Stimulated activated CD4-positive, alpha-beta T cell treated with anti-CD3 and anti-CD28 coated beads, Interleukin-4, amount 100 ng/mL, for 48 hours (primary cell): ENCODE measurements at places on chromosomes 6 and 20.

GRCh38 chr6:138572167-138572875 lies 73.0 kb upstream of the NHSL1 start:
- no peak for DNase-seq

DNA sequence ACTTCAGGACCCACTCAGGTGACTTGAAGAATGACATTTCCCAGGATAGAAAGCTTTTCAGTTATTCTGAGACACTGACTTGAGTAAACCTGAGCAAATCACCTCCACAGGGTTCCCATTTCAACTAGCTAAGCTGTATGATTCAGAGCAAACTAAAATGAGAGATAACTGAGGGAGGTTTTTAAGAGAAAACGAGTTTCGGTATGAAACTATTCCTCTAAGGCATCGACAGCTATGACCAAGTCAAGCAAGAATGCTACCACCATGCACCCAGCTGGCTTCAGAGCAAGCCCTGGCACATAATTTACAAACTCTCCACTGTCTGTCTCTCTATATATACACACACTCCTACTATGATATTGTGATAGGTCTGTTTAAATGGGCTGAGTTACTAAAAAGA lies 75.4 kb downstream of the PERP start:
- DNase-seq = no peak

DNA sequence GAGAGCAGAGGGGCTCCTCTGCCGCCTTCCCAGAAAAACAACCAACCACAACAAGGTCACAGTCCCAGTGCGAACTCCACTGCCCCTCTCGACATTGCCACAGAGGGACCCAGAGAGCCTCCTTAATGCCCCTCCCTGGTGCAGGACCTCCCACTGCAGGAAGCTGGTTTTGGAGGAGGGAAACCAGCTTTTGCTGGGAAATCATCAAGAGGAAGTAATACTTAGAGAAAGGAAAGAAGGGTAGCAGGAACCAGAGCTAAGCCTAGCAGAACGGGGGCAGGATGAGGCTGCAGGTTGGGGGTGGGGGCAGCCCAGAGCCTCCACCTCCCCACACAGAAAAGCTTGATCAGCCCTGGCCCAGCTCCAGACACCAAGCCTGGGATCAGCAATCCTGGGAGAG lies 37.7 kb upstream of the SIRPA start:
- DNase-seq = no peak

DNA sequence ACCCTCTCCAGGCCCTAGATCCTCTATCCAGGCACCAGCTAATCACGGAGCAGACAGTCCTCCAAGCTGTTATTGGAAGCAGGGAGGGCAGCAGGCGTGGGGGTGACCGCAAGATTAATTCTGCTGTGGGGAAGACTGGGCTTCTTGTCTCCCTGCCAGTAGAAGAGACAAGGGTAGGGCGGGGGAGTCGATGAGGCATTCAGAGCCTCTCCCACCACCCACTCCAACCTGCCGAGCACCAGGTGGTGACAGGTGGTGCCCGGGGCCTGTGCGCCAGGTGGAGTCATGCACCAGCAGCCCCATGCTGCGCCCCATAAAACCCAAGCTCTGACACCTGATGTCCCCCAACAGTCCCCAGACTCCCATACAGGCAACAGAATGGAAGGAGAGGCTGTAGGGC lies 89.6 kb downstream of the CDH22 start:
- DNase-seq = no peak

DNA sequence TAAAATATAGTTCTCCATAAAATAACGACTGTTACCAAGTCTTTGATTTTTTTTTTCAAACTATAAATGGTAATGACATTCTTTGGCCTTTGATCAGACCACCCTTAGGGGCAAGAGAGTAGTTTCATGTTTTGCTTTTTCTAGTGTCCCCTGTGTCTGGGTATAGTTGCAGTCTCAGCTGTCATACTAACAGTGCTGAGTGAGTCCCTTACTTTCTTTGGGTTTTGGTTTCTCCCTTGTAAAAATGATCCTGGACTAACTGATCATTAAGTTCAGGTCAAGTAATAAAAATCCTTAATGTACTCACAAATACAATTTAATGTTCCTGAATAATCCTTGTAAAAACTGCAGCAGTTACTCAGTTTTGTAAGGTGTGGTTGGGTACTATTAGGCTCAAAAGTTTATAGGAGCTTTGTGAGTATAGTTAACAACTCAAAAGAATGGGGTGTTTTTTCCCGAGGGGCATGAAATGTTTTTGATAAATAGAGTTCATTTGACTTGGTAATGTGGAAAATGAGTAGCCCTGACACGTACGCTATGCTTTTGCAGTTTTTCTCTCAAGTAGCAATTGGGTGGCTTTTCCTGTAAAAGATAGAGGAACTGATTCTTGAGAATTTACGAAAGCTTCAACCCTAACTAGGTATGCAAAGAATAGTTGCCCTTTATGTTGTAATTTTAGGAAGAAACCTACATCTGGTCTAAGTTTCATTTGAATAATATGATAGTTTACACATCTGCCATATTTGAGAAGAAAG lies 6.2 kb downstream of the PTPN1 start:
- no peak for DNase-seq

- no peak for DNase-seq
Observed at GRCh38 chr6:146881228-146882181, 282.7 kb downstream of the ADGB start.

DNA sequence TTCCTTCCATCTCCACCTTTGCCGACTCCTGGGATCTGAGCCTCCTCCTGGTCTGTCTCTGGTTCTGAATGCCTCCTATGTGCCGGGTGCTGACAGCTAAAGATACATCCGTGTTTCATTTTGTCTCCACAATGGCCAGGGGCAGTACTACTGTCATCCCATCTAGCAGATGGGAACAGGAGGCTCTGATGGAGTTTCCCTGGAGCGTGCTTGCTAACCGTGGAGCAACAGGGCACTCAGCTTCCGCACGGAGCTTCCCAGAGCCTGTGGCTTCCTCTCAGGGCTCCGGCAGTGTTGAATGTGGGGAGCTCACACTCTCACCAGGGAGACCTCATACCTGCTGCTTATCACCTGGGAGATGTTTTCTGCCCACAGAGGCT lies 11.9 kb upstream of the NPBWR2 start:
- no peak for DNase-seq

DNA sequence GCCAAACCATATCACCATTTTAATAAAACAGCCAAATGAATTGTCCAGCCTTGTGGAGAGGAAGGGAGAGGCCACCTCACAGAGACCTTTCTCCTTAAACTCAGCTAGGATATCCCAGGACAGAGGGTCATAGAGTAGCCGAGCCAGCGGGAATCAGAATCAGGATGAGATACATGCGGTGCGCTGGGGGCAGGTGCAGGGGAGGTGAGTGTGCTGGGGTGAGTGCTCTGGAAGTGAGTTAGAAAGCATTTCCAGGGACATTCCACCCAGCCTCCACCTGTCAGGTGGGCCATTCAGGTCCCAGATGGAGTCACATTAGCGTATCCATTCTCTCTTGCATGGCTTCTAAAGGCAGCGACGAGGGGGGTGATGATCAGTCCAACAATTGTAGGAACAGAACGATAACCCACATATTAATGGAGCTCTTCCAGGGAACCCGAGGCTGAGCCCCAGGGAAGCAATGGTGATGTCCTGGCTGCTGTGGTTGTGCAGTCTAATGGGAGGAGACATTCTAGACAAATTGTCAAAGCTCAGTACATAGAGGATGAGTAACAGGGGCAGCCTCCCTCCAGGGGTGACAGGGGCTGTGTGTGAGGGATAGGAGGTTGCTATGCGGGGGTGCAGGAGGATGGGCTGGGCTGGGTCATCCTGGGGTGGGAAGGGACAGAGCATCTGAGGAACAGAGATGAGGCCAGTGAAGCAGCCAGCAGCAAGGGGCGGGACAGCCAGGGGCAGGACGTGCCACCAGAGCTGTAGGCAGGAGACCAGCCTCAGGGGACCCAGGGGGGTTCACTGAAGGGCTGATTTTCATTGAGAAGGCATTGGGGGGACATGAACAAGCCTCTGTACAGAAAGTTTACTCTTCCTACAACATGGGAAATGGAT lies 88.7 kb upstream of the FRMD1 start:
- DNase-seq = no peak

- no peak for DNase-seq
Observed at GRCh38 chr6:102581378-102582124, 1188.0 kb downstream of the GRIK2 start.

- no peak for DNase-seq
Observed at GRCh38 chr6:63572747-63573075, 431 bp downstream of the LOC128125822 start.

- DNase-seq = no peak
Observed at GRCh38 chr20:45047581-45048119, 53.3 kb downstream of the KCNS1 start.

DNA sequence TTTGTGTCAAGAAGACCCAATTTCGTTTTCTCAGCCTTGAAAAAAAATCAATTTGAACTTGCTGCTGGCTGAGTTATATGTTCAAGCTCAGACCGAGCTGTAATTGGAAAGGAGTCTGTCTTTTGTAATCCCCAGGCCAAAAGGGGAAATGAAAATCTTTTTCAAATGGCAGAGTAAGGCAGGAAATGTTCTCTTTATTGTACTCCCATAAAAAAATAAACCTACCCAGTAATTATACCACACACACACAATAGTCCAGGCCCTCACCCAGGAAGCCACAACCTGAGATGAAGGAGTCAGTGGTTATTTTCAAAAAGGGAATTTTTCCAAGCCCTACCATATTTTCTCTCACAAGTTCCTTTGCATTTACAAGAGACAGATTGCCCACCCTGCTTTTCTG lies 45.3 kb downstream of the CLIC5 start:
- DNase-seq = no peak

DNA sequence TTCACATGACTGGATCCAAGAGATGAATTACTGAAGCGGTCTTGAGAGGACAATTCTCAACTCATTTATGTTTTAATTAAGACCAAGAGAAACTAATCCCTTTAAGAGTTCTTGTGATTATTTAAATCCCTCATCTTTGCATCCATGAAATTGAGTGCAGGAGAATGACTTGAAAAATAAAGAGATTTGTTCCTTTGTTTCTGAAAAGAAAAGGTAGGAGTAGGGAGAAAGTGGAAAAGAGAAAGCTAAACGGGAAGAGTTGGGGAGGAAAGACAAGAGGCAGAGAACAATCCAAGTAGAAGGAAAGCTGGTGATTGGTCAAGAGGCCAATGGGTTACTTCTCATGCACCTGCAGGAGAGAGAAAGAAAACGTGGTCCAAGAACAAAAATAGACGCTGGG lies 75.2 kb upstream of the SOX4 start:
- no peak for DNase-seq
